Thoracic aorta (tissue), 2 donors: ENCODE measurements at places on chromosomes 6 and 20.

DNA sequence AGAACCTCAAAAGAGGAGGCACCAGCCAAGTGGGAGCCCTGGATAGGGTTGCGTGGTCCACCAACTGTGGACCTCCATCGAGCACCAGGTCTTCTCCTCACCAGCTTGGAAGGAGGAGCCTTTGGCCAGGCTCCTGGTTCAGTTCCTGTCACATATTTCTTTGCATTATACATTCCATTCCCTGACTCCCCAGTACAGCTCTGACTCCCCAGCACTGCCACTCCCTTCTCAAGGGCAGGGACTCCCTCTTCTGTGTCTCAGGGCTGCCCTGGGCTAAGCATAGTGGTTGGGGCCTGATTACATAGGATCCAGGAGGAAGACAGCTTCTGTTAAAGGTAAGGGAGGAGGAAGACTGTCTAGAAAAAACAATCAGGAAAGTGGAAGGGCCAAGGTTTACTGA lies 91.1 kb downstream of the MRPL14 start:
- no peak for DNase-seq

DNA sequence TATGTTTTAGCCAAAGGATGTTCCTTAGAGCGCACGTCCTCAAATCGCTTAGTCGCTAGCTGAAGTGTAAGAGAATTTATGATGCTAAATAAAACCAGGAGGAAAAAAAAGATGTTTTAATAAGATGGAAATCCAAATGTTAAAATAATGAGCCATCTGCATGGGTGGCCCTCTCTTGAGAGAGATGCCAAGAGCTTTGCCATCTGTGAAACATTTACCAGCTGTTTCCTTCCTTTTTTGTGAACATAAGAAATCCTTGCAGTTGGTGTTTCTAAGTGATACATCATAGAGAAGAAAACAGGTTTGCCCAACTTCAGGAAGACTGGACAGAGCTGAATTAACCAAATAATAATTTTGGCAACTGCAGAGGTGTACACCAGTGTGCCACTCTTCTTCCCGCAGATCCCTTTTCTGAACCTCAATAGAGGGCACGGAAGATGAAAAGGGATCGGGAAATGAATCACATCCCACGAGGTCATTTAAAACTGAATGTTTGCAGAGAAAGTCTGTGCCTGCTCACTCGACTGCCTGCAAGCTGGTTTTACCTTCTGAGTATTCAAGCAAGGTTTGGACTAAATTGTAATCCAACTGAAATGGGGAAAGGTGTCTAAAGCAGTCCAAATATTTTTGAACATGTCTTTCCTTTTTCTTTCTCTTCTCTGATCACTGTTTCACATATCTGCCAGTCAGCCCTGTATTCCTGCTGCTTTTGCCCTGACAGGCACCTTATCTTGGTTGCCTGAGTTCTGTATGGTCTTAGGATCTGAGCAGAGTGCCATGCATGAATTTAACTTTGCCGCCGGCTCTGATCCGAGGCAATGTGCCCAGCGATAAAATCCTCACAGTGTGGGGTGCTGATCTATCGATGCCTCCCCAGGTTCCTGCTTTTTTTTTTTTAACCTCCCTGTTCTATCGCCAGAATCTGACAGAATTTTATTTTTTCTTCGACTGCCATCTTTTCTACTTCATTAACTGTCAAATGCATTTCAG lies 35.5 kb upstream of the TSHZ2 start:
- no peak for DNase-seq

GRCh38 chr20:15077733-15078250 lies 740.4 kb upstream of the FLRT3 start:
- DNase-seq: no peak

GRCh38 chr20:37980383-37980782 lies 52.9 kb downstream of the TTI1 start:
- DNase-seq: no peak

DNA sequence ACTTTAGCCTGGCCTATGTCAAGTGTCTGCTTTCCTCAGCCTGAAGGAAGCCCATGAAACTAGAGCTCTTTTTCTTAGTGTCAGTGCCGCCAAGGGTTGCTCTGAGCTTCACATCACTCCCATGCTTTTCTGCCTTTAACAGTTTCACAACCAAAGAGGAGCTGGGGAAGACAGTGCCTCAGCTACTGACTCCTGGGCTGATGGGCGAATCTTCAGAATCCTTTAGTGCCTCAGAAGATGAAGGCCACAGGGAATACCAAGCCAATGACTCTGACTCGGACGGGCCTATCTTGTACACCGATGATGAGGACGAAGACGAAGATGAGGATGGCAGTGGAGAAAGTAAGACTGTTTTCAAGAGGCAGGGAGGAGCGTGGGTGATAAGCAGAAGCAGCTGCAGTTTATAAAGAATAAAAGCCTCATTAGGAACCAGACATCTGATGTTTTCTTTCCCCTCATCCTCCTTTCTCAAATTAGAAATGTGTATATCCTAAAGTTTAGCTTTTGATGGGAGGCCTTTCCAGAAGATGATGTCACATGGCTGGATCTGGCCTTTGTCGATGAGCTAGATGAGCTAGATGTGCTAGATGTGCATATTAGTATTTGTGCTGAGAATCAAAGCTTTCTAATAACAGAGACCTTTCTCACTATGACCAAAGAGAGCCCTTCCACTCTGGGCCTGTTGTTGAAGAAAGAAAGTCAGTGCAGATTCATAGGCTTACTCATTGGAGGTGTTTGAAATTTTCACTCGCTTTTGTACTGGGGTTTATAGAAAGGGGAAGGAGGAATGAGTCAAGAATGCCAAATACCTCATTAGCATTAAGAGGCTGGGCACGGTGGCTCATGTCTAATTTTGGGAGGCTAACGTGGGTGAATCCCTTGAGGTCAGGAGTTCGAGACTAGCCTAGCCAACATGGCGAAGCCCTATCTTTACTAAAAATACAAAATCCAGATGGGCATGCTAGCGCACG lies 70.7 kb upstream of the LTV1 start:
- no peak for DNase-seq

GRCh38 chr6:80215063-80215462 lies 108.6 kb downstream of the BCKDHB start:
- no peak for DNase-seq

GRCh38 chr6:9116026-9116425 lies 680.7 kb upstream of the SLC35B3 start:
- no peak for DNase-seq

GRCh38 chr20:64214952-64215351 lies 40.6 kb upstream of the PCMTD2 start:
- no peak for DNase-seq

DNA sequence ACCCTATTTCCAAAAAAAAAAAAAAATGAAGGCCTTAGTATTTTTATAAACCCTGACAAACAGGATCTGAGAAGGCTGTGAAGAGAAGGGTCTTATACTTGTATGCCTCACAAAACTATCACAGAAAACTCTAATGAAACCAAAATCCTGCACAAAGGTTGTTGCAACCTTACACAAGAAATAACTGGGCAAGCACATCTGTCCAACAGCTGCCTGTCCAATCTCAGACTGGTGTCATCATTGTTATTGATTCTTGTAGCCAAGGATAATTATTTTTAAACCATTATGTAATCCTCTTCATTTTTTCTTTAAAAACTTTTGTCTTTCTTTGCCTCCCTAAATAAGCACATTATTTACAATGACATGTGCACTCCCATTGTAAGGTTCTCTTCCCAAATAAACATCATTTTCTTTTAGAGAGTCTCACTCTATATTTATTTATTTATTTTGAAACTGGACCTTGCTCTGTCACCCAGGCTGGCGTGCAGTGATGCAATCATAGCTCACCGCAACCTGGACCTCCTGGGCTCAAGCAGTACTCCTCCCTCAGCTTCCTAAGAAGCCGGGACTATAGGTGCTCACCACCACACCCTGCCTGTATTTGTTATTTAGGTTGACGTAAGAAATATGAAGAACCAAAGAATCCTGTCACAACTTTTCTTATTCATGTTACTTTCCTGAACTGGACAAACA lies 697.1 kb downstream of the DOK5 start:
- no peak for DNase-seq

DNA sequence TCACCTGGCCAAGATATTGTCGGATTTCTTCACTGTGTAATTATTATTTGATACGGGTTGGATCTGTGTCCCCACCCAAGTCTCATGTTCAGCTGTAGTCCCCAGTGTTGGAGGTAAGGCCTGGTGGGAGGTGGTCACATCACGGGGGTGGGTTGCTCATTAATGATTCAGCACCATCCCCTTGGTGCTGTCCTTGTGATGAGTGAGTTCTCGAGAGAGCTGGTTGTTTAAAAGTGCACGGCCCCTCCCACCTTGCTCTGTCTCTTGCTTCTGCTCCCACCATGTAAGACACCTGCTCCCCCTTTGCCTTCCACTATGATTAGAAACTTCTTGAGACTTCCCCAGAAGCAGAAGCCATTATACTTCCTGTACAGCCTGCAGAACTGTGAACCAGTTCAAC lies 173.9 kb upstream of the PMEPA1 start:
- no peak for DNase-seq

GRCh38 chr6:37141281-37142049 lies 28.5 kb upstream of the PIM1 start:
- DNase-seq: no peak

GRCh38 chr6:170205534-170206316 lies 85.2 kb downstream of the DLL1 start:
- no peak for DNase-seq

GRCh38 chr6:118896339-118897136 lies 2.6 kb downstream of the ASF1A start:
- DNase-seq: no peak

- no peak for DNase-seq
Observed at GRCh38 chr6:110101885-110102284, 77.6 kb downstream of the WASF1 start.

GRCh38 chr20:57214948-57215347 lies 51.5 kb downstream of the BMP7 start:
- DNase-seq: no peak

- no peak for DNase-seq
Observed at GRCh38 chr6:123062670-123063069, 66.6 kb downstream of the CLVS2 start.

GRCh38 chr6:126198631-126199030 lies 141.3 kb upstream of the CENPW start:
- DNase-seq: no peak

DNA sequence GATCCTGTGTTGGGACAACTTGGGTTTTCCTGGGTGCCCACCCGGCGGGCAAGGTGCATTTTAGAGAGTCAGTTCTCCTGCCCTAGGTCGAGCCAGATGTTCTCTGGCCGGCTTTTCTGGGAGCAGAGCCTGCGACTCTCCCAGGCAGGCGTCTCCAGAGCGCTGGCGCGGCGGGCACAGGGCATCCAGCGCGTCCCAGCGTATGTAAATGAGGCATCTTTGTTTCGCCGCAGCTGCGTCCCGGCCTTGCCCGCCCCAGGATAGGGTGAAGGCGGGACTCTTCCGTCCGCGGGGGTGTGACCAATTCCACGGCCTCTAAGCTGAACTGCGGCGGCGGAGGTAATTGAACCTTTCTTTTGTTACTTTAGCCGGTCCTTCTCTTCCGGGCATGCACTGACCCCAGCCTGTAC lies 9.1 kb downstream of the GRIK2 start:
- DNase-seq: no peak

GRCh38 chr20:12893019-12893418 lies 115.8 kb upstream of the SPTLC3 start:
- no peak for DNase-seq

- no peak for DNase-seq
Observed at GRCh38 chr6:85494547-85495536, 45.0 kb downstream of the NT5E start.

- DNase-seq: no peak
Observed at GRCh38 chr20:37917461-37917860, 14.5 kb downstream of the VSTM2L start.

- DNase-seq: no peak
Observed at GRCh38 chr6:149228311-149228955, 89.1 kb upstream of the TAB2 start.

DNA sequence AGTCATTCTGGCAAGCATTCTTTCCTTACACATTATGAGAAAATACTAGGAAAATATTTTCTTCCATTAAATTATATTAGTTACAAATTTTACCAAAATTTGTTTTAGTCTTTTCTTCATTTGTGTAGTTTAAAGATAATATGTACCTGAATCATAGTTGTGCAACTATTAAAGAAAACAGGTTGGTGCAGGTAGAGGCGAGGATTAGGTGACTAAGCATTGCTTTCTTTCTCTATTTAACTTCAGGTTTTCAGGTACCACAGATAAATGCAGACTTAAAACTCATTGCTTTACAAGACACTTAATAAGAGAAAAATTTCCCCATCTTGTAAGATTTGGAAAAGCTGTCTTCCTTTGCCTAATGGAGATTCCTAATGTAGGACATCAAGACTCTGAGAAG lies 1175.5 kb upstream of the ADGRB3 start:
- no peak for DNase-seq

GRCh38 chr6:137810554-137811120 lies 56.4 kb upstream of the TNFAIP3 start:
- no peak for DNase-seq

- DNase-seq: no peak
Observed at GRCh38 chr6:3303795-3304411, 45.2 kb downstream of the PSMG4 start.
